ENCODE measurements at places on chromosomes 5 and 9.

- no peak for DNase-seq
These were observed 35.5 kb downstream of the OR2Y1 start for GRCh38 chr5:180704362-180704761.

- DNase-seq: peak; percentile 7
These were observed 82.6 kb downstream of the PBX3 start for GRCh38 chr9:125829743-125830142.

GRCh38 chr5:147912011-147912410 lies 5.7 kb upstream of the C5orf46 start:
- no peak for DNase-seq

DNA sequence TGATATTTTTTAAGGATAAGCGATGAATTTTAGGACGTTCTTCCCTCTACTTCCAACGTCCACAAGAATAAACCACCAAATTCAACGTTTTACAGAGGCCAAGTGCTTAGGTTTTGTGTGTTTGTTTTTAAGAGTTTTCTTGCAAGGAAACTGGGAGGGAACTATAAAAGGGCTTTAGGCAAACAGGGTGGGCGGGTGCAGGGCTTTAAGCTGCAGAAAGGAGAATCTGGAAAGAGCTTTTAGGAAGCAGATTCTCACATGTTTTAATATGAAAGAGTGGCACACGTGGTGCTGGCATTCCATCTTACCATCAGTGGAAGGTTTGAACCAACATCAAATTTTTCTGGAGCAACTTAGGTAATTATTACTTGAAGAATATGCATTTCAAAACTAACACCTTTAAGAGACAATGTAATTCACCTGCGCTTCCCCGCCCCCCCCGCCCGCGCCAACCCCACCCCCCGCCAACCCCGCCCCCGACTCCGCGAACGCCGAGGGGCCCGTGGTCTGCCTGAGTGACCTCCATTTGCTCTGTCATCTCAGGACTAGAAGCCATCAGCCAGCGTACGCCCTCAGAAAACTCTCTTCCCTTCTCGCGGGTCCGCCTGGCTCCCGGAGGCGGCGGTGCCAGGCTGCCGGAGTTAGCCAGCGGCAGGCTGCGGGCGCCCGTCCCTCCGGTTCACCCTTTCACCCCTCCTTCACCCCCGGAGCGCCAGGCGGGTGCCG lies 911 bp upstream of the PIK3R1 start:
- DNase-seq: no peak

- DNase-seq: no peak
These were observed 659.4 kb upstream of the ADAMTS16 start for GRCh38 chr5:4480528-4481349.

Measured in activated CD8-positive, alpha-beta memory T cell treated with anti-CD3 and anti-CD28 coated beads for 48 hours (primary cell).